ENCODE measurements at places on chromosomes 2 and 18.
A peak's percentile ranks its signal among the peaks of the same experiment; 100 is the strongest.

DNA sequence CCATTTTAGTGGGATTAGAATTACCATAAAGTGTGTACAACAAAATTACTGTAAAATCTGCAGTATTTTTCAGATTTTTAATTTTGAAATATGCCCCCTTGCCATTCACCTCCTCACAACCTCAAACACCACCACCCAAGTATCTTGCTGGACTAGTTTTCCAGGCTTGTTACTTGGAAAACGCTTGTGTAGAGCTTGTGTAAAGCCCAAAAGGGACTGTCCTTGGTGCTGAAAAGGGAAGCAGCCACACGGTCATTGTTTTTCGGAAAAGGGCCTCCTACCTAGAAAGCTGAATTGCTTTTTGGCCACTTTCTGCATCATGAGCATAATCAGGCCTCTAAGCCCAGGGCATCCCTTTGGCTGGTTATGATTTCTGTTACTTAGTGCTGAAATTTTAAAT, 563.4 kb downstream of the LRRTM4 start:
- DNase-seq: no peak

DNA sequence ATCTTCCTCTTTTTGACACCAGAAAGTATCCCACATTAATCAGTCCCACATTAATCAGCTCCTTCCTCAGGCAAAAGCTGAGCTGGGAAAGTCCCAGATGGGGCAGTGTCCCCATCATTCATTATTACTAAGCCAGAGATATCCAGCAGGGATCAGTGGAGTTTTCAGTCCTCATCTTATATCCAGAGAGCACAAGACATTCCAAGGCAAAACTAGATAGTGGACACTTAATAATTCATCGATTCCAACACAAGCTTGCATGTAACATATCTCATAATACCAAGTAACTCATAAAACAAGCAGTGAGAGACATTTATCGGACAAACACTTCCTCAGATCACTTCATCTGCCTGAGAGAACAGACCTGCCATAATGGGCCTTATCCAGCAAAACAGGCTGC, 53.1 kb downstream of the MCFD2 start:
- no peak for DNase-seq

DNA sequence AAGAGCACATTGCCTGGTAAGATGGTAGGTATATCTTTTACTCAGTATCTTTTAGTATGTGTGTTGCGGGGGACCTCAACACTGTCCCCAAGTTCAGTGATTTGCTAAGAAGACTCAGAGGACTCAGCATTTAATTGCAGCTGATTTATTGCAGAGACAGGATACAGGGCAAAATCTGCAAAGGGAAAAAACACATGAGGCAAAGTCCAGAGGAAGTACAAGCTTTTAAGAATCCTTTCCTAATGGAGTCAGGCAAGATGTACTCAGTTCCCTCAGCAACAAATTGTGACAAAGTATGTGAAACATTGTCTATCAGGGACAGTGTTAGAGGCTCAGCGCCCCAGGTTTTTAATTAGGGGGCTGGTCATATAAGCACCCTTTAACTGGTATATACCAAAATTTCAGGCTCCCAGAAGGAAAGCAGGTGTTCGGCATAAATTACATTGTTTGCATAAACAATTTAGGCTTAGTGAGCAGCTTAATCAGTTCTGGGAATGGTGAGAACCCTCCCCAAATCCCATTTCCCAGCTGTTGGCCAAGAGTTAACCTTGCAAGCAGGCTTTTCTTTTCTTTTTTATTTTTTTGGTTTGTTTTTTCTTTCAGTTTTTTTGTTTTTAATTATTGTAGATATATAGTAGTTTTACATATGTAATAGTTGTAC, 41.7 kb downstream of the RAB3GAP1 start:
- no peak for DNase-seq

DNA sequence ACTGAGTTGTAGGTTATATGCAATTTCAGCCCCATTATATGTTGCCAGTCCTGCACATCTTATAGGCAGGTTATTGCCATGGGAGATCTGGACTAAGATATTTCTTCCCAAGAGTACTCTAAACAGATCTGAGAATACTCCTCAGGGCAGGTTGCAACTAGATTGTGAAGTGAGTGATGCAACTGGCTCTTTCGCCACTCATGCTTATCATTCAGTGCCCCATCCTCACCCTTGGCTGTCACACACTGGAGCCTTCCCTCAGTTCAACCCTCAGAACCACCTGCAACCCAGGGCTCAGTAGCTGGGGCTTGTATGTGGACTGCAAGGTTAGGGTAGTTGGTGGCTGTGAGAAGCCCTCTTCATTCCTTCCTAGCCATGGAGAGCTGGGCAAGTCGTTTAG, 14.1 kb downstream of the MERTK start:
- DNase-seq: no peak

GRCh38 chr2:47389692-47390091, 13.3 kb upstream of the MSH2 start:
- DNase-seq: no peak

DNA sequence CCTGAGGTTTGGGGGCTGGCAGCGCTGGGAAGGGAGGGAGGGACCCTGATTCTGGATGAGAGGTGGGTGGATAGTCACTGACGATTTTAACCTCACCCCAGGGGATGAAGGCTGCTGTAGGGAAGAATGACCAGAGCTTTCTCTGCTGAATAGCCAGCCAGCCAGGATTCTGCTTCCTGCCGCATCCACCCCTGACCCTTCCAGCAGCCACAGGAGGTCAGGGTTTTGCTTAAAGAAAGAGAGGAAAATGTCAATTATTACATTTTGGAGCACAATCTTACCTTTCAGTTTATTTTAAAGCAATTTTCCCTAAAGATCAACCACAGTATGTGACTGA, 217.7 kb downstream of the GBX2 start:
- no peak for DNase-seq

GRCh38 chr18:63301434-63301833, 18.1 kb downstream of the BCL2 start:
- DNase-seq: no peak

- peak; percentile 78 for DNase-seq
Observed at GRCh38 chr2:174395284-174395968, at the start of gene SCRN3. SCRN3 (plus strand) TSS chr2:174395730; CDS start chr2:174398284, 2,554 bp downstream.

GRCh38 chr2:191878548-191879279, 31.8 kb upstream of the CAVIN2 start:
- DNase-seq: peak; percentile 55

DNA sequence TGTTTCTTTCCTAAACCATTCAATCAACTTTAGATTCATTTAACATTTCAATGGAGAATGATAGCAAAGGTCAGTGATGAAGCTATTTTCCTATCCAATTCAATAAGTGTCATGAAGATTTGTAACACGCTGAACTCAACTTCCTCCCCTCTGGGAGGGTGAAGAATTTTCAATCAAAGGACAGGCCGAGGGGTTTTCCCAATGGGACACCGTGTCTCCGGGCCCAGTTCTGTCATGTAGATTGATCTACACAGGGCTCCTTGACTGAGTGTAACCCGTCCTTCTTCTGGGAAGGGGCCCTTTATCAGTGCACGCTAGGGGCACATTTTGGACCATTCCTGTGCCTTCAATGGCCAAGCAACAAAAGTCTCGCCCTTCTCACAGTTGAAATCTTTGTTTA, 90.1 kb downstream of the KCNE4 start:
- DNase-seq: no peak

GRCh38 chr2:217291259-217291658, 431.4 kb upstream of the TNP1 start:
- no peak for DNase-seq

DNA sequence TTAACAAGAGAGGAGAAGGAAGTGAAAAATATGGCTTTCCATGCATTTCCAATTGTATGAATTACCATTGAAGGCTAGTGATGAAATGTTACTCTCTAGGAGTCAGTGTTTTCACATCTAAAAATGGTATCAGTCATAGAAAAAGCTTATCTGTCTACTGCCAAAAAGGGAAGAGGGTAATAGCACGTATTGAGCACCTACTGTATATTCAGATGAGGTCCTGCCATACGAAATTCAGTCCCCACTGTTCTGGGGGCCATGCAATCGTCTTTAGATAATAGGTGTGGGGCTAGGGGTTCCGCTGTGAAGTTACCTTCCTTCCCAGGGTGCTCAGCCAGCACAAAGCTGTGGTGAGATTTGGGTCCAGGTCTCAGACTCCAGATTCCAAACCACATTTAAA, 14.2 kb upstream of the GRHL1 start:
- no peak for DNase-seq

GRCh38 chr18:69257861-69258458, 142.7 kb upstream of the DOK6 start:
- no peak for DNase-seq

DNA sequence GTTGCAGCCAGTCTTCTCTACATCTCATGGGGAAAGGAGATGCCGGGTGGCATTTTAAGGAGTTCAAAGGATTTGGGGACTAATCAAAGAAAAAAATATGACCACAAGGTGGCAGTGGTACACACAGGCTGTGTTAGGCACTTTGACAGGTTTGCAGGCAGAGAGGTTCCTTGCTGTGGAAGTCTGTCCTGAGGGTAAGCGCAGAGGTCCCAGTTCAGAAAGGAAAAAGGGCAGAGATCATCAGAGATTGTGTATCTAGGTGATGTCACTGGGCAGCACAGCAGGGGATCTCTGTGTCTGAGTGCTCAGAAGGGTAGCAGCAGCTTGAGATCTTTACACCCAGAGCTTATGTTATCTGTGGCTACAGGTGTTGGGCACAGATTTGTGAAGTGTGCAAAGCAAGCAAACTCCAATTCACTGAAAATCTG, 231.4 kb downstream of the LRRTM1 start:
- peak; percentile 68 for DNase-seq

GRCh38 chr2:123116595-123116994, 908.5 kb upstream of the CNTNAP5 start:
- DNase-seq: no peak

- peak; percentile 81 for DNase-seq
Observed at GRCh38 chr18:8608795-8609658, at the start of gene RAB12. RAB12 (plus strand) TSS chr18:8609437; CDS start chr18:8609440, 3 bp downstream.

- DNase-seq: no peak
Observed at GRCh38 chr2:223123855-223124610, 72.0 kb downstream of the KCNE4 start.

GRCh38 chr18:59446012-59446411, 86.9 kb upstream of the LMAN1 start:
- no peak for DNase-seq

DNA sequence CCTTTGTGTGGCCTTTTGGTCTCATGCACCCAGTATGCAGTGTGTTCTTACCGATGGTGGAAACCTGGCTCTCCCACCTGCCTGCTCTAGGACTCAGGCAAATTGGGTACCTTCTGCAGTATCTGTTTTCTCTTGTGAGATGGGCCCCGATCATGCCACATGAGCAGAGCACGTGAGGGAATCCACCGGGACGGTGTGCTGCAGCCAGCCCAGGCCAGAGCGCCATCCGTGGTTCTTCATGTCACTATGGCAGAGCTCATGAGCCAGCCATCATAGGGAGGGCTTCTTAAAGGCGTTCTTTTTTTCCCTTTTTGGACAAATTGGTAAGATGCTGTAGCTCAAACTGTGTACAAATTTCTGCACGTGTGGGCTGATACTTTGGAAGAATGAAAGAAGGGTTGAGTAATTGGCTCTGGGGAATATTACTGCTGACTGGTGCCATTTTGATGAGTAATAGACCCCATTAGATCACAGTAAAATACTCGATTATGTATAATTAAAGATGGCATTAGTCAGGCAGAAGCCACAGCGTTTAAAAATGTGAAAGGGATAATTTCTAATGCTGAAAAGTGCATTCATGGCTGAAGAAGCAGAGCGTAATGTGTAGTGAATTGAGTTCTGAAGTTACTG, 19.2 kb downstream of the SH3RF3 start:
- DNase-seq: no peak

- no peak for DNase-seq
Observed at GRCh38 chr2:75221862-75222261, 22.5 kb upstream of the TACR1 start.

GRCh38 chr18:75527848-75528685, 100.6 kb upstream of the SMIM21 start:
- no peak for DNase-seq

- no peak for DNase-seq
Observed at GRCh38 chr2:109253217-109253616, 124.2 kb downstream of the SH3RF3 start.

GRCh38 chr18:32072321-32072720, 19.4 kb upstream of the RNF138 start:
- DNase-seq: no peak

- no peak for DNase-seq
Observed at GRCh38 chr2:218077464-218078216, 8.6 kb downstream of the RUFY4 start.

DNA sequence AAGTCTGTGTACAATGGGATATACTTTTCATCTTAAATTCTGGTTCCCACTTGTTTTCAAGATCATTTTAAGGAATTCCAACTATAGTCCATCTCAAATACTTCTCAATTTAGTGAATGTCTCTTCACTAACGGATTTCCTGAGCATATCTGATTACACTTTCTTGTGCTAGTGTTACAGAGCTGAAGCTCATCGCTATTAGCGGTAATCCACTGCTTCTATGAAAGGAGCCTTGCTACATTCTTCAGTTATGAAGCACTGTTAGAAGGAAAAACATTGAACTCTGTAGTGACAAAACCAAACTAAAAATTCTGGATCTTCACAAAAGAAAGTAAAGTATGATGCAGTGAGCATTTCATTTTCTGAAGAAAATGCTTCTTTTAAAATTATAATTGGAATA, 72.0 kb downstream of the AGPS start:
- no peak for DNase-seq

GRCh38 chr2:231344851-231345250, 50.7 kb upstream of the B3GNT7 start:
- no peak for DNase-seq

DNA sequence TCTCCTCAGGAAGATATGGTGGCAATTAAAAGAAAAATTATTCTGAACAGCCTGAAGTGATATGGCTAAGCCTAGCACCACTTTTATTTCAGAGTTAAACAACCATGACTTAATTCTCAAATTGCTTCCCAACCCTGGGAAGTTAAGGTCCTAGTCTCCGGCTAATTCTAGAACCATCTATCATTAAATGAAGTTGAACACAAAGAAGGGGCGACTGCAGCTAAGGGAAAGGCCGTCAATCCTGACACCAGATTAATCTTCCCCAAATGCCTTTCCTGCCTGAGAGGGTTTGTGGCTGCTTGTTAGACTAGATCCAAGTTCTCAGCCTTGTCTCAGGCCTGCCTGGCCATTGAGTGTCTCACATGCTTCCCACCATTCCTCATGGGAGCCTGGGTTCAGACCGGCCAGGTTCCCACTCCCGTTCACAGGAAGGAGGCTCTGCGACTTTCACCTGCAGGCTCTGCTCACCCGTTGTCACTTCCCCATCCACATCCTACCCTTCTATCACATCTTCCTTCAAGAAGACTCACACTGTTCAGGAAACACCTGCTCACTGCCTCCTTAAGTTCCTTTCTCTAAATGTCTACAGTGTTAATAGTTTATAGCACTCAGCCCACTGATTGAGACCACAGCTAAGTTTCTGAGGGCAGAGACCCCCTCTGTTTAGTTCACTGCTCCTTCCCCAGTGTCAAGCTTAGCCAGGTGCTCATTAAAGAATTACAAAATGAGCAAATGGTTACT, 282.9 kb upstream of the REV1 start:
- no peak for DNase-seq

All from A549 (cell line).